NCI-H510A treated with DMSO at 0.1 percent for 48 hours (cell line): ENCODE measurements at places on chromosomes 2 and 18.

GRCh38 chr18:76847916-76848315 is 25.6 kb downstream of the ZNF236 start:
- DNase-seq, result no peak

- no peak for DNase-seq
Measured at GRCh38 chr2:236229186-236229585, 35.0 kb downstream of the ASB18 start.

DNA sequence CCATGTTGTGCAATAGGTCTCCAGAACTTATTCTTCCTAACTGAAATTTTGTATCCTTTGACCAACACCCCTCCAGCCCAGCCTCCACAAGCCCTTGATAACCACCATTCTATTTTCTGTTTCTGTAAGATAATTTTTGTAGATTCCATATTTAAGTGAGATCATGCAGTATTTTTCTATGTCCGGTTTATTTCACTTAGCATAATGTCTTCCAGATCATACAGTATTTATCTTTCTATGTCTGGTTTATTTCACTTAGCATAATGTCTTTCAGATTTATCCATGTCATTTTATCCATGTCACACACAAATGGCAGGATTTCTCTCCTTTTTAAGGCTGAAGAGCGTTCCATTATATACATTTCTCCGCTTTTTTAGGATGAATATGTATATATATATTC is 24.4 kb upstream of the ONECUT2 start:
- DNase-seq, result no peak

- DNase-seq, result peak; percentile 79
Measured at GRCh38 chr2:170930131-170930990, 1.3 kb downstream of the GORASP2 start.

DNA sequence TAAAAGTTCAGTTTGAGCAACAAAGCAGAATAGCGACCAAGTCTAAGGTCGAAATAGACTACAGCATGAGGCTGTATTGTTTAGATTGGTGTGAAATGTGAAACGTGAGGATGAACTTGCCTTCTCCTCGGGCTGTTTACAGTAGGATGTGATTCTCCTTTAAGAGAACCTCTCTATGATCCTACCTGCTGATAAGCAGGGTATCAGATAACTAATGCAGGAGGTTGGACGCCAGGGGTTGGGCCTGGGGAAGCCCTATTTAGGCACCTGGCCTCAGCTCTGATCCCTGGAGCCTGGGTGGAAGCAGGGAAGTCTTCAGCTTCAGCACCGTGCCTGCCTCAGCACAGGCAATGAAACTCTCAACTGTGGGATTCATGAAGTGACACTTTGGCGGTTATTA is 11.4 kb downstream of the CRYGD start:
- DNase-seq, result peak; percentile 85

DNA sequence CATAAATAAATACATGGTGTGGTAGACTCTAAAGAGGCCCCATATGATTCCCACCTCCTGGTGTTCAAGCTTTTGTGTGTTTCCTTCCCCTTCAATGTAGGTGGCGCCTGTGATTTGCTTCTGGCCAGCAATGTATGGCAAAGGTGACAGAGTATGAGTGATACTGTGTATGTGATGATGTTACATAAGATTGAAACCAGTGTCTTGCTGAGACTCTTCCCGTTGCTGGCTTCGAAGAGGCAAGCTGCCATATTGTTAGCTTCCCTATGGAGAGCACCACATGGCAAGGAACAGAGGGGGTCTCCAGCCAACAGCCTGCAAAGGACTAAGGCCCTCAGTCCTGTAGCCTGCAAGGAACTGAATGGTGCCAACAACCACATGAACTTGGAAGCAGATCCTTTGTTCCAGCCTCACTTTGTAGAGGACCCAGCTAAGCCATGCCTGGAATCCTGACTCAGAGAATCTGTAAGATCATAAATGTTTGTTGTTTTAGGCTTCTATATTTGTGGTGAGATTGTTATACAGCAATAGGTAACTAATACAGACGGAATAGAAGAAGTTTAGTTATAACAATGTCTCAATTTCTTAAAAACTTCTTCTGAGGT is 1.7 kb upstream of the SMAD4 start:
- peak; percentile 35 for DNase-seq

DNA sequence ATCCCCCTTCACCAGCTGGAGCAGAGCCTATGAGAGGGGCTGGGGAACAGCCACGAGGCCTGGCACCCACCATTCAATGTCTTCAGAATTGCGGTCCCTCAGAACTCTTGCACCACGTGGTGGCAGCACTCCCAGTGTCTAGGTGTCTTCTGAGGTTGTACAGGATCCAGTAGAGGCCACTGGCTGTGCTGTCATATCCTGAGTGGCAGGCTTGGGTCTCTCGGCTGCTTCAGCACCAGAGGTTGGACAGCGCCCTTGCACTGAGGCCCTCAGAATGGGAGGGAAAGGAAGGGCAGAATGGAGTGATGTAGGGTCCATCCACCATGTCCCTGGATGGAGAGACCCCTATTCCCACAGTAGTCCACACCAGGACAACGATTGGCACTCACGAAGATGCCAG is 112.0 kb upstream of the TEKT4 start:
- DNase-seq, result no peak

DNA sequence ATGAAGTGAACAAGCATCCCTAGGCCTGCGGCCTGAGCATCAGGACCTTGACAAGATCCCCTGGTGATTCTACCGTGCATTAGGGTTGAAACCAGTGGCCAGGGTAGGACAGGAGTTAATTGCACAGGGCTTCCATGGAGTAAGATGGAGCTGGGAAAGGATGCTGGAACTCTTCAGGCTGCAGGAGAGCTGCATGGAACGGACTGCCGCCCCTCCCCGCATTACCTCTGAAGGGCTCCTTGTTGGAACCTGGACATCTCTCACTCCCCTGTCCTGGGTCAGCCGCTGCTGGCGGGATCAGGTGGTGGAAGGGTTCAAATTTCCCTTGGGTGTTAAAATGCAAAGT is 156.6 kb upstream of the ID2 start:
- no peak for DNase-seq

DNA sequence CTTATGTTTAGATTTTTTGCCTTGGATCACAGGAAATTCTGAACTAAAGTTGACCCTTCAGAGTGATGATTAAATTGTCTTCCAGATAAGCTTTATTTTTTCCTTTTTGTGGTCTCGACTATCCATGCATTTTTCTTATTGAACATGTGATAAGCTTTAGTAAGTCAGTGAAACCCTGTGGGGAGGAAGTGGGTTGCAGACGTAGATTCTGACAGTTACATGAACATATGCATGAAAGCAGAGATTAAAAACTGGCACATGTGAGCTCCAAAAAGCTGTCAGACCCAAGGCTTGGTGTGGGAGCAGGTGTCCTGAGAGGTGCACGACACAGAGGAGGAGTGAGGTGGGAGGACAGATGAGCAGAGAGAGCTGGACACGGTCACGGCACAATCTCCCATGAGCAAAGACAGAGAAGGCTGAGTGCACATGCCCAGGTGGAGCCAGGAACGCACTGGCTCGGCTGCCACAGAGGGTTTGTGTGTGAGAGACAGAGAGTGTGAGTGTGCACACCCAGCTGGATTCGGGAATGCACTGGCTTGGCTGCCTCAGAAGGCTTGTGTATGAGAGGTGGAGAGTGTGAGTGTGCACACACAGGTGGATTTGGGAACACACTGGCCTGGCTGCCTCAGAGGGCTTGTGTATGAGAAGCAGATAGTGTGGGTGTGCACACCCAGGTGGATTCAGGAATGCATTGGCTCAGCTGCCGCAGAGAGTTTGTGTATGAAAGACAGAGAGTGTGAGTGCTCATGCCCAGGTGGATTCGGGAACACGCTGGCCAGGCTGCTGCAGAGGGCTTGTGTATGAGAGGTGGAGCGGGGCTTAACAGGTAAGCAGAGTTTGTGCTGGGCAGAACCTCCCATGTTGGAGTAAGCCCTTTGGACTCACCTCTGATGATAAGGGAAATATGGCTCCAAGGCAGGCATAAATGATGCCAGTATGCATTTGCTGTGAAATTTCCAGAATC is 849.1 kb upstream of the SALL3 start:
- no peak for DNase-seq

DNA sequence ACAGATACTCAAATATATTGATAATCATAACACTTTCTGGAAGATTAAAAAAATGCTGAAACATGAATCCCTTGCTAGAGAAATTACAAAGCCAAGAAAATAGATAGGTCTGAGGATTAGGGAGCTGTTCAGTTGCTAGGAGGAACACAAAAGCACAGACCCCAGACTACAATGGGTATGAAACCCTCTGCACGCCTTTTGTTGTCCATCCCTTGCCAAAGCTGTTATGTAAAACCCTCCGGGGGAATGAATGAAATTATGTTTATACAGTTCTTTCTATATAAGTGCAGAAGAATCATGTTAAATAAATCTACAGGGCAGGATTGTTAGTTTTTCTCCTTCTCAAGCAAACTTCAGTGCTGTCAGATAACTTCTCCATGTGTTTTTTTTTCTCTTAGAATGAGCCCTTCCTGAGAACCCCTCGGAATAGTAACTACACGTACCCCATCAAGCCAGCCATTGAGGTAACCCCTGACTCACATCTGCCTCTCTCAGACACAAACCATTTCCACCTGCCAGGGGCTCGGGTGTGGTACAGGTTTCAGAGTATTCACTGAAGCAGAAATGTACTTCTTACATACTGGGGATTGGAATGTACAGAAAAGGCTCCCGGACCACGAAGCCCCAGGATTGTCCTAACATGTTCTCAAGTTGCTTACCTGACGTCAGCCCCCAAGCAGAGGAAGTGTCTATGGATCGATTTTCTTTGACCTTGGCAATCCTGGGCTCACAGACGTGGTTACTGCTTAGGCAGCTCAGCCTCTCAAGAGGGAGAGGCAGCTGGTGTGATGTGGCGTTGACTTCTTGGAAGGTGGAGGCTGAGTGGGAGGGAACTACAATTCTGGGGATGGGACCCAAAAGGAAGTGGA is 118.0 kb downstream of the PLB1 start:
- no peak for DNase-seq

- no peak for DNase-seq
Measured at GRCh38 chr18:37532917-37533316, 32.7 kb downstream of the CELF4 start.

GRCh38 chr2:107111623-107112022 is 225.7 kb upstream of the ST6GAL2 start:
- no peak for DNase-seq

- no peak for DNase-seq
Measured at GRCh38 chr2:126239320-126239955, 416.5 kb upstream of the GYPC start.

DNA sequence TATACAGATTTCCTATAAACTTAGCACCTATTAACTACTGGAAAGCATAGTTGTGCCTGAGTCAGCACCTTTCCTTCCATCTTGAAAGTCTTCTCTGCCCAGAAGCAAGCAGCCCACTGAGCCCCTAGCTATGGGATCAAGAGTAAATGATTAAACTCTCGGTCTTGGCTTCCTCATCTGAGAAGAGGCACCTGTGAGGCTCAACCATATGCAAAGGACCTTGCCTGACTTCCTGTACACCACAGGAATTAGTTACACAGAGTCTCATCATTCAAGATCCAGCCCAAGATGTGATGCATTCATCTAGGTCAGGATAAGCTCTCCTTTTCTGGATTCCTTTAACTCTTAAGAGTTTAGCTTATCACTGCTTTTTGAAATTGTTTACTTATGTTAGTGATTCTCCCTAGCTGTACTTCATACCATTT is 96.0 kb downstream of the CDH2 start:
- DNase-seq, result no peak

GRCh38 chr18:79933765-79934164 is 17.7 kb downstream of the SLC66A2 start:
- DNase-seq, result no peak

- DNase-seq, result no peak
Measured at GRCh38 chr2:157468931-157469708, 25.2 kb upstream of the CYTIP start.

DNA sequence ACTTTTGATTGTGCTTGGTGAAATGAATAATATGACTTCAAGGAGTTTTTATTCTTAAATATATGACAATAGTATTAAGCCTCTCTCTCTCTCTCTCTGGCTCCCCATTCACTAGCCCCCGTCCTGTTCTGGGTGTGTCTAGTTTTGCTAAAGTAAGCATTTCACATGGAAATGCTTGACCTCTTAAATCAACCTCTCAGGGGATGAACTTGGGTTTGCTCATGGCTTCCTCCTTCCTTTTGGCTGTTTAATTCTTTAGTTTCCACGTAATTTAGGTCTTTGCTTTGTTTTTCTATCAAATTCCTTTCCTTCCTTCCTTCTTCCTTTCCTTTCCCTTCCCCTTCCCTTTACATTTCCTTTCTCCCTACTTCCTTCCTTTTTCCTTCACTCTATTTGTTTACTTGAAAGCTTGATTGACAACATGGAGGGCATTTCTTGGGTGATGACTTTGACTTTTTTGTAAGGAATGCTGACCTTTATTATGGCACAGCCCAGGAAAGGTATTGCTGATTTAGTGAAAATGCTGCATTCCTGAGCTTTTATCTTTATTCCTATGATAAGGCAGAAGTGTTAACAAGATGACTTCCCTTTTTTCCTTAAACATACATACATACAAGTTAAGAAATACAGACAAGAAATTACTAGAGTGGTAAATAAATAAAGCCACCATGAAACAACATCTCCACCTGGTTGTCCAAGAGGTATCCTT is 3.6 kb downstream of the DPP4 start:
- no peak for DNase-seq

DNA sequence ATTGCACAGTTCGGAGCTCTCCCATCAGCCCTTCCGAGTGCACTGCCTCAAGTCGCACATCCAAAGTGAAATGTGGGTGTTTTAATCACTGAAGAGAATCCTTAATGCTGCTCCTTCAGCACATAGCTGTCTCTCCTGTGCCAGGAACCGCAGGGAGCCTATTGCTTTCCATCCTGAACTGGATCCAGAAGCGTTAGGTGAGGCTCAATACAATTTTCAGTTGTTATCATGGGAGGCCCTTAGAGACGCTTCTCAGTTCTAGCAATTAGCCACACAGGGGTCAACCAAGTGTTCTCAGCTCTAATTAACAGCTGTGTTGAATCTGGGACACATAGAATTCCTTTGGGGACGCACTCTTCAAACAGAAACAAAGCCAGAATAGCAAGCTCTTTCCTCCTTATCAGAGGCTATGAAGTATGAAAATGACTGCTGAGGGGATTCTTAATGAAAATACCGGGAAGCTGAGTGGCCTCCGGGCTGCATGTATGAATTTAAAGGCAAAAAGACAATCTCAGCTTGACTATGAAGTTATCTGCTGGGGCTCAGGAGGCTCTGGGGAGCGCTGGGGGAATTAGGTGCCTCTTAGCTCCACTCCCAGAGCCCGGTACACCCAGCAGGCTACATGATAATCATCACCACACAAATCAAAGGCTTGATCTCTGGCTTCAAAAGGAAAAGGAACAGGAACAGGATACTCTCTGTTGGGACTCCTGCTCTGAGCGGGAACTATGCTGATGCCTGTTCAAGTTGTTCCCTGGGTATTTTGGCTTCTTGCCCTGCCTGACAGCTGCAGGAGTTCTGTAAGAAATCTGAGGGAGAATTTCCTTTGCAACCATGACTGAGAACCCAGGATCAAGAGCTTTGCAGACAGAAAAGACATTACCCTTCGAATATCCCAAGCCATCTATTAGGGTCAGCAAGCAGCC is 55.4 kb upstream of the NCOA1 start:
- no peak for DNase-seq

GRCh38 chr2:70711191-70711590 is 56.8 kb downstream of the ADD2 start:
- no peak for DNase-seq

- no peak for DNase-seq
Measured at GRCh38 chr18:62107881-62108280, 79.0 kb downstream of the PIGN start.

GRCh38 chr2:193187816-193188215 is 993.1 kb upstream of the TMEFF2 start:
- no peak for DNase-seq

- DNase-seq, result no peak
Measured at GRCh38 chr18:75400366-75400765, 27.1 kb downstream of the SMIM21 start.

- DNase-seq, result no peak
Measured at GRCh38 chr2:224428787-224429440, 27.0 kb upstream of the FAM124B start.
